Ascending aorta (tissue), 2 donors: ENCODE measurements at places on chromosomes 1 and 21. TPM values are rescaled to one million over a fixed set of nuclear protein-coding genes. Genes with fewer than 3 reads are reported as not detected.

The MPZ gene
- 2.4 TPM for total RNA-seq

DNA sequence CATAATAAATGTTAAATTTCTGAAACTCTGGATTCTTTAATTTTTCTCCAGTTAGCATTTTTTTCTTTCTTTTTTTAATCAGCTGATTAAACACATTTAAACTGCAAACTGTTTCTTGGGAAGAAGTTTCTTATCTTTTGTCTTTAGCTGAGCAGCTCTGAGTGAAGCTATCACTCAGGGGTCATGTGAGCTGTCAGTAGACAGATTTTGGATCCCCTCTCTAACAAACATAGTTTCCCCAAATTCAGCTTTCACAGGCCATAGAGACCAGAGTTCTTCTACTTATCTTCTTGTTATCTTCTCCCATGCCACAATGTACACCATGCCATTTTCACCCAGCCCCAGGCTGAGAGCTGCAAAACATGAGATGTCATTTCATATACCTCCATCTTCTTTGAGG is 148.9 kb downstream of the CDC42BPA start:
- H3K27ac ChIP-seq = no peak overlapping the region
- H3K36me3 ChIP-seq = no peaks in the 10 kb centered on the region
- DNase-seq = no peak
- H3K4me1 ChIP-seq = no peaks in the 10 kb centered on the region
- H3K4me3 ChIP-seq = no peak overlapping the region
- H3K27me3 ChIP-seq = no peaks in the 10 kb centered on the region

The LCE2C gene
- total RNA-seq = not detected

GRCh38 chr1:64231654-64232053 is 28.2 kb downstream of the UBE2U start:
- H3K36me3 ChIP-seq = no peaks in the 10 kb centered on the region
- no peak overlapping the region for H3K4me3 ChIP-seq
- no peak for DNase-seq
- H3K27me3 ChIP-seq = no peaks in the 10 kb centered on the region
- no peak overlapping the region for H3K27ac ChIP-seq
